ENCODE measurements at places on chromosomes 6 and 20. TPM values are rescaled to one million over a fixed set of nuclear protein-coding genes. Genes with fewer than 3 reads are reported as not detected.

Gene KIAA0408
- polyA plus RNA-seq, result 258 TPM

Gene PPP1R16B
- polyA plus RNA-seq, result 7.0 TPM

Gene TBC1D20
- polyA plus RNA-seq, result 9.2 TPM

Gene ZNF311
- 0.77 TPM for polyA plus RNA-seq

Gene CCN6
- 1.5 TPM for polyA plus RNA-seq

Gene JARID2
- polyA plus RNA-seq, result 28.1 TPM

Gene NFS1
- polyA plus RNA-seq, result 61.6 TPM

Gene COL9A1
- 2.4 TPM for polyA plus RNA-seq

Gene ZSCAN23
- polyA plus RNA-seq, result 1.2 TPM

Gene NRSN1
- 130 TPM for polyA plus RNA-seq

Gene FGD2
- not detected for polyA plus RNA-seq

Gene HLA-DRA
- polyA plus RNA-seq, result not detected

Gene WFDC12
- not detected for polyA plus RNA-seq

Gene LST1
- polyA plus RNA-seq, result not detected

Gene IRAK1BP1
- polyA plus RNA-seq, result 8.1 TPM

Gene PLEKHG1
- polyA plus RNA-seq, result 0.15 TPM

Gene WFDC10B
- polyA plus RNA-seq, result not detected

Gene SIRT5
- polyA plus RNA-seq, result 13.5 TPM

All from Purkinje cell (primary cell).